ENCODE measurements at places on chromosomes 5 and 9.
A peak's percentile ranks its signal among the peaks of the same experiment; 100 is the strongest.

DNA sequence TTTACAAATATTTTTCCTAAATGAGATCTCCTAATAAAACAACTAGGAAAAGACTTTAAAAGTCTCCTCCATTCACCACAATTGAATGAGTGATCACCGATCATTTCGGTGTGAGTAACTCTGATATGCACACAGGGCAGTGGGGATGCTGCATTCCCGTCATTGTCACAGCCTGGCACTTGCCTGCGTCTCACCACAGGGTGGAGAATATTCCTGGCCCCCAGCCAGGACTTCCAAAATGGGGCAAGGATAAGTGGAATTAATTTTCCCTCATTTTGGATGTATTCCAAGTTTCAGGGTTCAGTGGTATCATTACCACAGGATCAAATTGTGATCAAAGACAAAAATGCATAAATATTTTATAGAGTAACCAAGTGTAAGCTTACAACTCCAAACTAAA is 107.1 kb downstream of the CTNND2 start:
- H3K4me3 ChIP-seq, result no peak overlapping the region
- no peak for DNase-seq
- H3K27me3 ChIP-seq, result no peaks in the 10 kb centered on the region
- H3K27ac ChIP-seq, result no peak overlapping the region

- no peak overlapping the region for H3K4me3 ChIP-seq
- no peaks in the 10 kb centered on the region for H3K4me1 ChIP-seq
Observed at GRCh38 chr5:83683836-83684235, 36.8 kb downstream of the HAPLN1 start.

- no peak for DNase-seq
- no peaks in the 10 kb centered on the region for H3K27me3 ChIP-seq
- no peaks in the 10 kb centered on the region for H3K36me3 ChIP-seq
- H3K27ac ChIP-seq, result no peak overlapping the region
- no peak overlapping the region for H3K4me3 ChIP-seq
- no peaks in the 10 kb centered on the region for H3K4me1 ChIP-seq
Observed at GRCh38 chr5:31023105-31023504, 170.4 kb upstream of the CDH6 start.

DNA sequence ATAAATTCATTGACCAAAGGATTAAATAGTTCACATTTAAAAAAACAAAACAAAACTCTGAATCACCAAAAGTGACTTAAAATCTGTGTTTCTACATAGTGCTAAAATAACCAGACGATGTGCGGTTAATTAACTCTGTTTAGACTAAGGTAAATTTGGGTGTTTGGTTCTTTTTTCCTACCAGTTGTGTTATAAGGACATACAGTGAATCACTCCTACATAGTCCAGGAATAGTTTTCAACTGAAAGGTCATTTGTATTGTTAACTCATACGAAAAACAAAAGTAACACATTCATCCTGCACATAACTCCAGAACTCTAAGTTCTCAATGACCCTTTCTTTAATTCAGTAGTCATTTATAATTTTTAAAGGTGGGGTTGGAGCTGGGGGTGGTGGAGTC is 203.7 kb downstream of the GLIS3 start:
- H3K4me3 ChIP-seq, result no peak overlapping the region
- no peak overlapping the region for H3K27ac ChIP-seq
- no peak for DNase-seq
- no peaks in the 10 kb centered on the region for H3K4me1 ChIP-seq

DNA sequence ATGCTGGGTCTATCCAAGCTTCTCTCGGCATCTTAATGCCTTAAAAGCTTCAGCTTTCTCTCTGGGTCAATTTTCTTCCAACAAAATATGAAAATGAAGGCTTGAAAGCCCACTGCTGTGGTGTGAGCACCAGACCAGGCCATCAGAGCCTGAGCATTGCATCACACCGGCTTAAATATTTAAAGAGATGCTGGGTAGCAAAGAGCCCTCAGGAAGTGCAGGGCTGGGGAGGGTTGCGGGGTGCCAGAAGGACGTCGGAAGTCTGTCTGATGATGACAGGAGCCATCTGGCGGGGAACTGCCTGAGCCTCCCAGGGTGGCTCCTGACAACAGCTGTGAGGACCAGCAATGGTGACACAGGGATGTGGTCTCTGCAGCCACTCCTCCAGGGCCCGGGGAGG is 185.5 kb downstream of the OLFM1 start:
- DNase-seq, result no peak
- no peak overlapping the region for H3K4me3 ChIP-seq
- H3K4me1 ChIP-seq, result no peaks in the 10 kb centered on the region
- no peaks in the 10 kb centered on the region for H3K36me3 ChIP-seq
- H3K27me3 ChIP-seq, result no peaks in the 10 kb centered on the region

DNA sequence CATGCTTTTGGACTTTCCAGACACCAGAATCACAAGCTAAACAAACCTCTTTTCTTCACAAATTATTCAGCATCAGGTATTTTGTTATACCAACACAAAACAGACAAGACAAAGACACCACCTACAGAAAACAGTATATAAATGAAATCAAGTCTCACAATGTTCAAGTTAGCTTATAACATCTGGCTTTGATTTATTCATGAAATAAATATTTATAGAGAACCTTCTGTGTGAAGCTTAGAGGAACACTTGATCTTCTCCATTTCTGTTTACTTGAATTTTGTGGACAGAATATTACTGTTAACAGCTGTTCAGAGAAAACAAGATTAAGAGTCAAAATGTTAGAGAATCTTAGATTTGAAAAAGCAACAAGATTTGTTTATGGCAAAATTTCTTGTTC is 137.4 kb upstream of the PRR16 start:
- H3K4me3 ChIP-seq, result no peak overlapping the region
- DNase-seq, result no peak
- no peaks in the 10 kb centered on the region for H3K36me3 ChIP-seq
- H3K27ac ChIP-seq, result no peak overlapping the region

DNA sequence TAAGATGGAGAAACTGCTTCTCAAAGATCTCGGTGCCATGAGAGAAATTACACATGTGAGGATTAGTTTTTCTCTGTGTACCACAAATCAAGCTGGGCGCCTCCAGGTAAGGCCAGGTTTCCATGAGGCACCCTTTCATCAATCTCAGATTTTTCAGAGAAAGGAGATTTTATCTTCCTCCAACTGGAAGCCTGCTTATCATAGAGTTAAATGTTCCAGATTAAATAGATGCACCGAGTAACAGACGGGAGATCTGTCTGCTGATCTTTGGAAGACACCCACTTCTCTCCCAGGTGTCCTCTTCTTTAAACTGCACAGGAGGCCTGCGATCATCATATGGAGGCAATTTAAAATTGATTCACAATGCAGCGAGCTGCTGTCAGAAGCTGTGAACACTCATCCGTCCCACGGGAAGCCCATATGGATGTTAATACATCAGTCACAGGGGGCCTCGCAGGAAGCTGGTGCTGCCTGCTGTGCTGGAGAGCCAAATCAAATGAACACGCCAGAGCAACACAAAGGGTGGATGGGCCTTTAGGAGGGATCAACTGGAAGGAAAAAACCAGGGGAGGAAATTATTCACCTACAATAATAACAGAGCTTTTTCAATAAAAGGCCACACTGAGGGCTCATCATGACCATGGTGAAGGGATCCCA is 93.3 kb downstream of the TLE1 start:
- no peaks in the 10 kb centered on the region for H3K4me1 ChIP-seq
- H3K36me3 ChIP-seq, result no peaks in the 10 kb centered on the region
- no peak overlapping the region for H3K4me3 ChIP-seq
- no peaks in the 10 kb centered on the region for H3K27me3 ChIP-seq

DNA sequence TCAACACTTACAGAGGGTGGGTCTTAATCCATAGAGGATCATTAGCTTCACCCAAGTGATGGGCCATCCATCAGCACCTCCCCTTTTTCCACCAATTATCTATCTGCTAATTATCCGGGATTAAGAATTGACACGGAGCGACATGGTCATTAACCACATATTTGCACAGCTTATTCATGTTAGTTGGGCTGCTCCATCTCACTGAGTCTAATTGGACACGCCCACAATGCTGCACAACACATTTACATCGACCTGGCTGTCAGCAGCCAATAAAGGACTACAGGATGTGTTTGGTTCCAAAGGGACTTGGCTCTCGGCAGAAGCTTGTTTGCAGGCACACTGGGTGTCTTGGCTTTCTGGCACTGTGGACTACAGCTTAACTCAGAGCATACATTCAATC is 21.6 kb downstream of the FOXE1 start:
- no peak overlapping the region for H3K4me3 ChIP-seq
- H3K36me3 ChIP-seq, result no peaks in the 10 kb centered on the region
- H3K27me3 ChIP-seq, result no peaks in the 10 kb centered on the region
- H3K27ac ChIP-seq, result no peak overlapping the region
- DNase-seq, result no peak

DNA sequence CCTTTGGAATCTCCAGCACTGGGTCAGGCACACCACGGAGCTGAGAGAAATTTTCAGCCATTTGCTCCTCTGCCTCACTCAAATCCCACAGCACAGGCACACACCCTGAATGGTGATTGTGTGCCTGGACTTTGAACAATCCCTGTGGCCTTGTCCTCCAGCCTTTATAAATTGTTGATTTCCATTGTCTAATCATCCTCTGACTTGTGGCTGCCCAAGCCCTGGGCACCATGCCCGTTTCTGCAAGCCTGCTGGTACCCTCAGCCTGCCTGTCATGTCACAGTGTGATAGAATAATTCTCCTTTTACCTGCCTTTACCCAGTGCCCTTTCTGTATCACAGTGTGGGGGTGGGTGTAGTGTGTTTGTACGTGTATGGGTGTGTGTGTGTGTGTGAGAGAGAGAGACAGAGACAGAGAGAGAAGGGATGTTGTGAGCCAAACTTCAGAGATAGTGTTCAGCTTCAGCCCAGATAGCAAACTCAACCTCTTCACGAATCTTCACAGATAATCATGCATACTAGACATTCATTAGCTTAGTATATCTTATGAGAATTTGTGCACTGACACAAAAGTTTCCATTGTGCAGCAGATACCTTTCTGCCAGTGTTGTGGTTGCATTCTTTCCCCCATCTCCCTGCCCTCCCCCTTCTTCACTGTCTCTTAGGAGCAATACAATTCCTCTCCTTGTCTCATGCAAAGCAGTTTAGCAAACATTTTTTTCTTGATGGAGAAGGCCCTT is 27.8 kb upstream of the SLC44A1 start:
- H3K4me1 ChIP-seq, result no peaks in the 10 kb centered on the region
- no peaks in the 10 kb centered on the region for H3K27me3 ChIP-seq
- H3K36me3 ChIP-seq, result no peaks in the 10 kb centered on the region
- DNase-seq, result no peak
- H3K27ac ChIP-seq, result no peak overlapping the region
- no peak overlapping the region for H3K4me3 ChIP-seq

GRCh38 chr5:123028222-123028621 is 8.3 kb downstream of the PPIC start:
- no peaks in the 10 kb centered on the region for H3K4me1 ChIP-seq
- H3K27ac ChIP-seq, result no peak overlapping the region
- H3K4me3 ChIP-seq, result no peak overlapping the region
- no peaks in the 10 kb centered on the region for H3K36me3 ChIP-seq
- peaks cover 3% of the 10 kb centered on the region for H3K27me3 ChIP-seq
- DNase-seq, result no peak

- H3K4me3 ChIP-seq, result no peak overlapping the region
- no peaks in the 10 kb centered on the region for H3K27me3 ChIP-seq
- no peak overlapping the region for H3K27ac ChIP-seq
- no peaks in the 10 kb centered on the region for H3K36me3 ChIP-seq
- no peak for DNase-seq
- no peaks in the 10 kb centered on the region for H3K4me1 ChIP-seq
Observed at GRCh38 chr9:114580609-114581193, 6.9 kb upstream of the ATP6V1G1 start.

DNA sequence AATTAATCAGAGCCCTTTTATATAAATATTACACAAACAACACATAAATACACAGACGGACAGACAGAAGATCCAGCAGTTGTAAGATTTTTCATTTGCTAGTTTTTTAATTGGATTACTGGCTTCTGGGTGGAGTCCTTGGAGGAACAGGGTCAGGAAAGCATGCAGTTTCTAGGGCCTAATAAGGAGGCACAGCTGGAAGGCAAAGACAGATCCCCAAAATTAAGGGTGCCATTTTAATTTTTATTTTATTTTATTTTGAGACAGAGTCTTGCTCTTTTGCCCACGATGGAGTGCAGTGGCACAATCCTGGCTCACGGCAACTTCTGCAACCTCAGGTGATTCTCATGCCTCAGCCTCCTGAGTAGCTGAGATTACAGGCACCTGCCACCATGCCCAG is 49.5 kb downstream of the PTGS1 start:
- no peak for DNase-seq
- H3K4me1 ChIP-seq, result no peaks in the 10 kb centered on the region
- H3K27me3 ChIP-seq, result no peaks in the 10 kb centered on the region
- H3K36me3 ChIP-seq, result no peaks in the 10 kb centered on the region
- H3K27ac ChIP-seq, result no peak overlapping the region

GRCh38 chr5:159210210-159210661 is 883 bp upstream of the RNF145 start:
- H3K27me3 ChIP-seq, result no peaks in the 10 kb centered on the region
- peak overlapping the region; percentile 70 for H3K27ac ChIP-seq
- peaks cover 13% of the 10 kb centered on the region for H3K4me1 ChIP-seq
- H3K4me3 ChIP-seq, result peak overlapping the region; percentile 90
- H3K36me3 ChIP-seq, result peaks cover 4% of the 10 kb centered on the region

- H3K27me3 ChIP-seq, result no peaks in the 10 kb centered on the region
- no peak for DNase-seq
- peaks cover 21% of the 10 kb centered on the region for H3K36me3 ChIP-seq
- peak overlapping the region; percentile 18 for H3K27ac ChIP-seq
- H3K4me1 ChIP-seq, result peaks cover 27% of the 10 kb centered on the region
- H3K4me3 ChIP-seq, result no peak overlapping the region
Observed at GRCh38 chr9:99137891-99138290, 33.0 kb downstream of the TGFBR1 start.

- no peaks in the 10 kb centered on the region for H3K36me3 ChIP-seq
- H3K27me3 ChIP-seq, result no peaks in the 10 kb centered on the region
- peaks cover 4% of the 10 kb centered on the region for H3K4me1 ChIP-seq
- no peak overlapping the region for H3K4me3 ChIP-seq
- DNase-seq, result no peak
Observed at GRCh38 chr5:54275361-54275760, 35.0 kb downstream of the ARL15 start.

DNA sequence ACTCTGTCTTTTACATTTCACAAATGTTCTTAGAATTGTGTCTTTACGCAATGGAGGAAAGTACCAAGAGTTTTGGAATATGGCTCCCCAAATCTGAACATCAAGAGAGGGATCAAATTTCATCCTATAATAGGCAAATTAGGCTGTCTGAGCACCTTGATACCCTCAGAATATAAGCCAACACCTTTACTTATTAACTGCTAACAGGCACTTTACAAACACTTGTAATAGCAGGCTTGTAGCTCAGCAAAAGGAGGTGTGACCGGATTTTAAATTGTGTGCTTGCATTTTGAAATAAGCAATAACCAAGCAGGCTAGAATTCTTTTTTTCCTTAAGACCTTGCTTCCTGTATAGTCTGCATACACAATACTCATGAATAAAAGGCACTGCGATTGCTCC is 92.0 kb downstream of the ATP10B start:
- H3K27ac ChIP-seq, result no peak overlapping the region
- H3K4me3 ChIP-seq, result no peak overlapping the region
- no peaks in the 10 kb centered on the region for H3K27me3 ChIP-seq
- H3K4me1 ChIP-seq, result no peaks in the 10 kb centered on the region
- DNase-seq, result no peak
